Activated naive CD4-positive, alpha-beta T cell treated with anti-CD3 and anti-CD28 coated beads, Interleukin-2, amount 10 ng/mL, durations not matched to agents 5 hours and 36 hours (primary cell): ENCODE measurements at places on chromosomes 13 and 19. TPM values are rescaled to one million over a fixed set of nuclear protein-coding genes. Genes with fewer than 3 reads are reported as not detected.

The SIGLEC8 gene
- not detected for total RNA-seq

The ZNF792 gene
- 16.7 TPM for total RNA-seq

The ZNF99 gene
- not detected for total RNA-seq

The TEX101 gene
- total RNA-seq, result not detected

The IL27RA gene
- total RNA-seq, result 83.3 TPM

The CYP4F2 gene
- not detected for total RNA-seq

The ZNF726 gene
- total RNA-seq, result 10.3 TPM

The MCEMP1 gene
- total RNA-seq, result not detected
